ENCODE measurements at places on chromosomes 3 and 15. TPM values are rescaled to one million over a fixed set of nuclear protein-coding genes. Genes with fewer than 3 reads are reported as not detected.

HYPK gene
- total RNA-seq = 2.9 TPM

CRTAP gene
- 132 TPM for total RNA-seq

DNA sequence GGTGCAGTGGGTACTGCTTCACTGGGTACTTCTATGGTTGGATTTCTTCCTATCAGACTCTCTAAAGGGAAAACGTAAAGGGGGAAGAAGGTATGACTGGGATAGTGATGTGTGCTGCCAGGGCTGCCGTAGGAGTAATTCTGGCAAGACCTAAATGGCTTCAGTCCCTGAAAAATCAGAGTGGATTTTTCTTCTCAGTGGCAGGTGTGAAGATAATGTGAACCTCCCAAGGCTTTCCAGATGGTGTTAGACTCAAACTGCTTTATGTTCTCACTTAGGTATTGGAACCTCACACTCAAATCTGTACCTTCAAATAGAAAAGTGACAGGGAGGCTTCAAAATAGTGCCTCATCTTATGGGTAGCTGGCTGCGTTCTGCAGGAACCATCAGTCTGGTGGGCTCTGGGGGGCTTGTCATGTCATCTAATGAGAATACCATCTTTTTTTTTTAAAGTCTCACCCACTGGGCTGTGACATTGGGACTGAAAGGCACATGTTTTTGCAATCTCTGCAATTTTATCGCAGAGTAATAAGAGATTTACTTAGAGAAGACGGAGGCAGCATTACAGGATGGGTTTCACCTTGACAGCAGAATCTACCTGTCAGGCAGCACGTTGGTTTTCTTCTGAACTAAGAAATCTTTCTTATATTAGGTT is 28.5 kb downstream of the MINDY4B start:
- DNase-seq = no peak

GRCh38 chr3:123658118-123658851 is 73.4 kb upstream of the HACD2 start:
- peak; percentile 60 for DNase-seq

DNA sequence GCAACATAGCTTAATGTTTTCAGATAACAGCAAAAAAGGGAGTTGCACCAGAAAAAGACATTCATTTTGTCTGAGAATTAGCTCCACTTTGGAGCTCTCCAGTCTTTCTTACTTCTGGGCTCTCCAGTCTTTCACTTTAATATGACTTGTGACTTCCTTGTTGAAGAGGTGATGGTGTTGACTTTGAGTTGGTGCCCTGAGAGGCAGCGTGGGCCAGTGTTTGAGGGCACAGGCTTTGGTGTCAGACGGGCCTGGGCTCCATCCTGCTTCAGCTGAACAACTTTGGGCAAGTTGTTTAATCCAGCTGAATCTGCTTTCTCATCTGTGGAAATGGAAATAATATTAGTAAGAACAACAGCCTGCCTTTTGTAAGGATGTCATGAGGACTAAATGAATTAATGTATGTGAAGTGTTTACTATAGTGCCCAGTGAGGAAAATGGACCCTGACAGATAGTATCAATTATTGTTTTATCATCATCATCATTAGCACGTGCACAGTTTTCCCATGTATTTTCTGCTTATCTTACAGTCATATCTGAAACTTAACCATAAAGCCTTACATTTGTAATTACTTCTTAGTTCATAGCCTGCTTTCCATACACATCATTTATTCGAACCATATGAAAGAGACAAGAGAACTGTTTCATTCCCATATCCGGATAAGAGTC is 108.4 kb downstream of the PDE8A start:
- no peak for DNase-seq

All from dermis blood vessel endothelial cell (primary cell).